ENCODE measurements at places on chromosomes 6 and 20.

- no peak for DNase-seq
Observed at GRCh38 chr20:35297155-35297554, 4.9 kb upstream of the FAM83C start.

- no peak for DNase-seq
Observed at GRCh38 chr6:51025082-51025777, 206.6 kb downstream of the TFAP2B start.

- DNase-seq, result peak; percentile 7
Observed at GRCh38 chr20:34368547-34368946, 5.5 kb downstream of the ITCH start.

GRCh38 chr20:1281279-1282057 is 15.4 kb downstream of the SNPH start:
- no peak for DNase-seq

GRCh38 chr6:69044534-69044933 is 409.5 kb downstream of the ADGRB3 start:
- no peak for DNase-seq

DNA sequence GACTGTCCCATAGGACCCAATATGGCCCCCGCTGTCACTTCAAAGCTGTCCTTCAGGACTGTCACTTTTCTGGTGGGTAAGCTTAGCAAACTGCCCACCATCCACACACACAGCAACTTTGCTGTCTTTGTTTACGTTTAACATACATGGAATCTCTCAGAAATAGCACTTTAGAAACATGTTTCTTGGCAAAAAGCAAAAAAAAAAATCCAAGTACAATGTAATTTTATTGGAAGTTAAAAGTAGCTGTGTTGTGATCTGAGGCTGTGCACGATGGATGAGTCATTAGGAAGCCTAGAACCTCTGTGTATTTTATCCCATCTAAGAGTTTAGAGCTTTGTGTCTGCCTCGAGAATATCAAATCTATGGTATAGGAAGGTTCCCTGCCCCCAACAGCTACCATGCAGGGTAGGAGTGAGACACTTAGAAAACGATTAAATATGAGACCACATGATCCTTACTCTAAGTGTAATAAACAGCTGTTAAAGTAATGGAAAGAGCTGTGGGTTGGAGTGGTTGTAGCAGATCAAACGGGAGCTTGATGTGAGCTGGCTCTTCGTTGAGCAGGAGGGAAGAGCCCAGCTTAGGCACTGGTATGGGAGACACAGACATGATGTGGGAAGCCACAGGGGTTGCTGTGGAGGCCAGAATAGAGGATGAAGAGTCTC is 119.5 kb downstream of the PLEKHG1 start:
- DNase-seq, result no peak

Data from lower leg skin (tissue), 4 donors.